Activated naive CD4-positive, alpha-beta T cell treated with anti-CD3 and anti-CD28 coated beads for 36 hours (primary cell): ENCODE measurements at places on chromosomes 4 and X.

- peak; percentile 45 for DNase-seq
These were observed 4.0 kb downstream of the NUDT10 start for GRCh38 chrX:51336584-51336983.

DNA sequence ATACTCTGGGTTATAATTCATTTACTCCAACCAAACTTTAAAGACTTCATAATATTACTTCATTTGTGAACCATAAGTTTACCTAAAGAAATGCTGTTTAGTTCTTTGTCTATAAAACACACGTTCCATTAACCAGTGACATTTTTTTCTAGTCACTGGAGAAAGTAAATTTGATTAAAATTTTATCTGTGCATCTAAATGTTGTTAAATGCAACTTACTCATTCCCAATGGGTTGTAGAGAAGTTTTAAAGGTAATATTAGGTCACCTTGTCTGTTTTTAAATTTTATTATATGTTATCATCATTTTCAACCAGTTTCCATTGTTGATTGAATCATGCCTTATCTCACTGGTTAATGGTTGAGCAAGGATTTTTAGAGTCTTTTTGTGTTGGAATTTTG, 401.4 kb downstream of the CCSER1 start:
- no peak for DNase-seq

- peak; percentile 5 for DNase-seq
These were observed 378.9 kb downstream of the PPP1R2C start for GRCh38 chrX:42398967-42399631.

- DNase-seq: no peak
These were observed 38.5 kb downstream of the RAB33B start for GRCh38 chr4:139492429-139492828.
